ENCODE measurements at places on chromosomes 4 and X.

- no peak for DNase-seq
Observed at GRCh38 chrX:82218361-82218760, 1016.5 kb downstream of the SH3BGRL start.

- DNase-seq = no peak
Observed at GRCh38 chr4:44996276-44996845, 270.0 kb upstream of the GNPDA2 start.

- no peak for DNase-seq
Observed at GRCh38 chrX:139801397-139801813, 93.4 kb upstream of the MCF2 start.

DNA sequence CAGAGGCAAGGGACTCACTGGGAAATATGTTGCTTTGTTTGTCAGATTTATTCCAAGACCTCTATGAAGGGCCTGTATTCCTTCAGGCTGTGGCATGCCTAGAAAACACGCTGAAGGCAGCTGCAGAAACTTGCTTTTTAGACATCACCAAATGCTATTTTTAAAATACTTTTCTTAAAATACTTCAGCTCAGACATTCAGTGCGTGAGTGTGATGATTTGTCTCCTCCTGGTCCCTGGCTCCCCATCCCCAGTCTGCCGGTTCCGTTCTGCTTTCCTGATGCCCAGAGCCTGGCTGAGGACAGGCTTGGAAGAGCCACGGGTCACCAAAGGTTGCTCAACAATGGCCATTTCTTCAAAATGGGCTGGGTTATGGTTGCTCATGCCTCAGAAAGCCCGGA is 55.0 kb downstream of the PSAPL1 start:
- DNase-seq = no peak

GRCh38 chrX:150874448-150874847 is 24.0 kb downstream of the CD99L2 start:
- no peak for DNase-seq

DNA sequence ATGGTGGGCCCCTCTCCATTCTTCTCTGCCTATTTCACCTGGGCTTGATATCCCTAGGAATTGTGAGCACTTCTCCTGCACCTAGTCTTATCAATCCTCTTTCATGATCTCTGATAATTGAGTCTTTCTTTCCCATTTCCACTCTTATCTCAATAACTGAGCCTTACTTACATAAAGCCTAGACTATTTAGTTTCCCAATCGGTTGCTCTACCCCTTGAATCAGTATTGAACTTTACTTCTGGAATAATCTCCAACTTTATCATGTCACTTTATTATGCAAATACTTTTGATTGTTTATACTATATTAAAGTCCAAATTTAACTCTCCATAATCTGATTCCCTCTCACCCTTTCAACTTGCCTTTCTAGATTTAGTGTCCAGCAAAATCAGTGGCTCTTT is 222.7 kb downstream of the SPRY1 start:
- no peak for DNase-seq

GRCh38 chrX:20637351-20637750 is 370.6 kb upstream of the RPS6KA3 start:
- DNase-seq = no peak

- no peak for DNase-seq
Observed at GRCh38 chr4:73419106-73420038, 15.3 kb downstream of the ALB start.

DNA sequence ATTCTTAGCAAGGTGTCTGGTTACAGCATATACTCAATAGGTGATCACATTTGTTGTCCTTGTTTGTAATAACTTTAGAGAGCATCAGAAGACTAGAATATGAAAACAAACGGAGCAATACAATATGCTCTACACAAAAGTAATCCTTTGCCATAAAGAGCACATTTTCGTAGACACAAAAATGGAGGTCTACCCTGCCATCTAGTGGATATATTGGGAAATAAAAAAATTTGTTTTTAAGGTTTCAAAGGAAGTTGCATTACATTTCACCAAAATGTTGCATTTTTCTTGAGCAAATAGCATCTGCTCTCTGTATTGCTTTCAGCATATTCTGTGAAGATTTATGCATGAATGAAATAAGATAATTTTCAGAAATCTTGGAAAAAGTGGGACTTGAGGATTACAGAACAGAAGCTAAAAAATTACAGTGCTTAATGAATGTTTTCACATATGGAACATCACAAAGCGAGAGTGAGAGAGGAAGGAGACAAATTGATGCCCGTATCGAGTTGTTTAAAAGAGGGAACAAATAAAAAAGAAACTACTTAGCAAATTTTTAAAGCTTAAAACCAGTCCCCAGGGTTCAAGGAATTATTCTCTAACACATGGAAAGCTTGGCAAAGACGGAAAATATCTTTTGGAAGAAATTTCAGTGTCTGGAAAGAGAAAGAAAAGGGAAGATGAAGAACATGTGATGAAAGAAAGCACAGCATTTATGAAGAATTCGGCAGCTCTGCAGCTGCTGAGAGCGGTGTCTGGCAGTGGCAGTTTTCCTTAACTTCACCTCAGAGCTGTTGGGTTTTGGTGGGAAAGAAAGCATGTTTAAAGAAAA is 390.1 kb downstream of the ANKRD50 start:
- no peak for DNase-seq

GRCh38 chr4:135385830-135386581 is 1184.4 kb upstream of the PABPC4L start:
- DNase-seq = no peak

GRCh38 chr4:118102195-118102594 is 67.9 kb downstream of the NDST3 start:
- DNase-seq = no peak

DNA sequence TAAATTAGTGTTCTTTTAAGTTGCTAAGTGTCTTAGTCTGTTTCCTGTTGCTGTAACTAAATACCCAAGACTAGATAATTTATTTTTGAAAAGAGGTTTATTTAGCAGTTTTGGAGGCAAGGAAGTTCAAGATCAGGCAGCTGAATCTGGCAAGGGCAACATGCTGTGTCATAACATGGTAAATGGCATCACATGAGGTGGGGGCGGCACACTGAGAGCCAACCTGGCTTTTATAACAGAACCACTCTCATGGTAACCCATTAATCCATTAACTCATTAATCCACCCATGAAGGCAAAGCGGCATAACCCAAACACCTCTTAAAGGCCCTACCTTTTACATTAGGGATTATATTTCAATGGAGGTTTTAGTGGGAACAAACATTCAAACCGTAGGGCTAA is 182.2 kb upstream of the GATB start:
- DNase-seq = no peak

- DNase-seq = no peak
Observed at GRCh38 chr4:141898346-141898745, 262.0 kb downstream of the IL15 start.

GRCh38 chr4:153127760-153128494 is 76.3 kb upstream of the TRIM2 start:
- peak; percentile 83 for DNase-seq

DNA sequence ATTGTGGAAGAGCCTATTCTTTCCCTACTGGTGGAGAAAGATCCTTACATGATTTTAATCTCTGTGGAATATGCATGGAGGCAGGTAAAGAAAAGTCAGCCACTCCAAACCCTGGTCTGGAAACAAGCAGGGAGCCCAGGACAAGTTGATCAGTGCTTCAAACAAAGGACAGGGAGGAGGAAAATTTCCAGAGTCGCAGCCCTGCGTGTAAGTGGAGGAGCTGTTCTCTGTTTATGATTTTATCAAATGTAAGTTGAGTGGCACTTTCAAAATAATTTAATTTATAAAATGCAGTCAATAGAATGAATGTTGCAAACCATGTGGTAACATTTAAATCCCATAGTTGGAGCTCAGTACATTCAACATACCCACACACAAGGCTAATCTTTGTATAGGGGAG is 57.0 kb downstream of the SLC34A2 start:
- no peak for DNase-seq

GRCh38 chr4:1191621-1192020 is 19.2 kb upstream of the SPON2 start:
- no peak for DNase-seq

DNA sequence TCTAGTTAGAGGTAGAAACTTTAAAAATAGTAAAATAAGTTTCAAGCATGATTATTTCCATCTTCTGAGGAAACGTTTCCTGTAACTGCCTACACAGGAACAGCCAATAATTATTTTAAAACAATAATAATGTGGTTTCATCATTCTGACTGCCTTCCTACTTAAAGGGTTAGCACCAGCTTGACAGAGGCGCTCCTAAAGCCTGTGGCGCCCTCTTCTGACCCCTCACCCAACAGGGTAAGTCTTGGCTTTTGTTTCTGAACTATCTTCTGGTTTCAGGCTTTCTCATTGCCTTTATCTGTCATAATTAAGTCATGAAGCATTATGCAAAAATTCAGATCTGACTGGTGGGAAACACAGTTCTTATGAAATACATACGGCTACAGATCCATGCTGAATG is 96.7 kb downstream of the ITM2A start:
- peak; percentile 64 for DNase-seq

- DNase-seq = no peak
Observed at GRCh38 chr4:15413623-15414019, 14.2 kb upstream of the C1QTNF7 start.

DNA sequence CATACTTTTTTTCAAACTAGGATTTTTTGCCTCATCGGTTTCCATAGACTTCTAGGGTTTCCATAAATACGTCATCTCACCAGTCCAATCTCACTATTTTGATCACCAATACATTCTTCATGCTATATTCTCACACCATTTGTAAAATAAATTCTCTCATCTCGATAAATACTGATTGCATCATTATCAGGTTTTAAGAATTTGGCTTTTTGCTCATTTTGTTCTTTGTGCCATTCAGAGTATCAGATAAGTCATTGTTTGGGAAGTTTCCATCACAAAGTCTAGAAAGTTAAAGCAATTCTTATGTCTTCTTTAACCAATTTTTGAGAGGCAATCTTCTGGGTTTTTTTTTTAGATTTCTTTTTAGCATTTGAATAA is 81.1 kb downstream of the ALPK1 start:
- DNase-seq = no peak

- DNase-seq = no peak
Observed at GRCh38 chr4:61273233-61273632, 73.1 kb downstream of the ADGRL3 start.

GRCh38 chrX:720825-721224 is 90.2 kb downstream of the SHOX start:
- DNase-seq = no peak

DNA sequence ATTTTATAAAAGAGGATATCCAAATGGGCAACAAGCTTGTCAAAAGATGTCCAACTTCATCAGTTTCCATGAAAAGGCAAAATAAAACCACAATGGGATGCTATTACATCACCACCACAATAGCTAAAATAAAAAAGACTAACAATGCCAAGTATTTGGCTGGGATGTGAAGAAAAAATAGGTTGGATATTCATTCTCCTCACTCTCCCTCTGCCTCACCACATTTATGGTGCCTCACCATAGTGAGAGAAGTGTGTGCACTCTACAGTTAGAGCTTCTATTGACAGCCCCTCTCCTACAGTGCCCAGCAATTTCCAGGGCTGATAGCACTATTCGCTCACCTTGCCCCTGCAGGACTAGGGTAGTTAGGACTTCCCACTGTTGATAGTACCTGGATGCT is 25.5 kb downstream of the VEGFC start:
- DNase-seq = no peak
